ENCODE measurements at places on chromosomes 11 and 22.

GRCh38 chr11:8355416-8355742 is 91.7 kb upstream of the LMO1 start:
- no peak overlapping the region for H3K27ac ChIP-seq
- H3K4me3 ChIP-seq = no peak overlapping the region
- no peaks in the 10 kb centered on the region for H3K36me3 ChIP-seq
- H3K27me3 ChIP-seq = no peaks in the 10 kb centered on the region

GRCh38 chr11:45610627-45611026 is 54.8 kb downstream of the CHST1 start:
- H3K36me3 ChIP-seq = no peaks in the 10 kb centered on the region
- no peaks in the 10 kb centered on the region for H3K27me3 ChIP-seq
- H3K4me1 ChIP-seq = no peaks in the 10 kb centered on the region
- no peak overlapping the region for H3K4me3 ChIP-seq
- H3K27ac ChIP-seq = no peak overlapping the region

- no peaks in the 10 kb centered on the region for H3K27me3 ChIP-seq
- no peaks in the 10 kb centered on the region for H3K4me1 ChIP-seq
- no peak overlapping the region for H3K4me3 ChIP-seq
- H3K36me3 ChIP-seq = no peaks in the 10 kb centered on the region
Measured at GRCh38 chr22:39277142-39277607, 32.4 kb upstream of the PDGFB start.

DNA sequence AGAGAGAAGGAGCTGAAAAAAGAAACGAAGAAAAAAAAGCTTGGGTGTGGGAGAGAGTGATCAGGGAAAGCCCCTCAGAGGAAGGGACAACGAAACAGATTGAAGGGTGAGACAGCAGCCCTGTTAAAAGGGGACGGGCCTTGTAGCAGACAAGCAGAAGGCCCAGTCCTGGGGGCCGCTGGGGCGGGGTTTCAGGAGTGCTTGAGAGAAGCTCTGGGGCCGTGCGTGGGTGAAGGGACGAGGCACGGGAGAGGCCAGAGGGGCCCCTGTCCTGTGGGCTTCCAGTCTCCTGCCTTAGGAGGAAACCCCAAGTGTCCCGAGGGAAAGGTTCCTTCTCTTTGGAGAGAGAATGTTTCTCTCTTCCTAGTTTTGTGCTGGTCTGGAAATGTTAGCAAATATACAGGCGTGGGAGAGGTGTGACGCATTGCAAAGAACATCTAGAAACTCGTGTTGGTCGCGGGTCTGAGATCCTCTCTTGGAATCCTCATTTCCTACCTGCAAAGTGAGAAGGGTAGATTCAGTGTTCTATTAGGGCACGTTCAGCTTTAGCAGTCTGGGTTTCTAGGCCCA is 28.6 kb downstream of the ADAMTS15 start:
- H3K4me1 ChIP-seq = peaks cover 11% of the 10 kb centered on the region
- H3K27me3 ChIP-seq = no peaks in the 10 kb centered on the region
- peak; percentile 53 for DNase-seq
- H3K36me3 ChIP-seq = peaks cover 24% of the 10 kb centered on the region
- no peak overlapping the region for H3K4me3 ChIP-seq

- DNase-seq = no peak
- peak overlapping the region; percentile 93 for H3K27ac ChIP-seq
Measured at GRCh38 chr11:34104680-34105078, 750 bp upstream of the NAT10 start.

GRCh38 chr11:85483861-85484260 is 143.3 kb downstream of the DLG2 start:
- H3K4me3 ChIP-seq = no peak overlapping the region
- no peak overlapping the region for H3K27ac ChIP-seq
- H3K27me3 ChIP-seq = no peaks in the 10 kb centered on the region
- H3K36me3 ChIP-seq = no peaks in the 10 kb centered on the region

GRCh38 chr11:119491753-119492510 is 69.0 kb upstream of the THY1 start:
- no peak overlapping the region for H3K4me3 ChIP-seq
- DNase-seq = no peak
- H3K36me3 ChIP-seq = no peaks in the 10 kb centered on the region
- no peaks in the 10 kb centered on the region for H3K27me3 ChIP-seq
